ENCODE measurements at places on chromosomes 3 and 15.

DNA sequence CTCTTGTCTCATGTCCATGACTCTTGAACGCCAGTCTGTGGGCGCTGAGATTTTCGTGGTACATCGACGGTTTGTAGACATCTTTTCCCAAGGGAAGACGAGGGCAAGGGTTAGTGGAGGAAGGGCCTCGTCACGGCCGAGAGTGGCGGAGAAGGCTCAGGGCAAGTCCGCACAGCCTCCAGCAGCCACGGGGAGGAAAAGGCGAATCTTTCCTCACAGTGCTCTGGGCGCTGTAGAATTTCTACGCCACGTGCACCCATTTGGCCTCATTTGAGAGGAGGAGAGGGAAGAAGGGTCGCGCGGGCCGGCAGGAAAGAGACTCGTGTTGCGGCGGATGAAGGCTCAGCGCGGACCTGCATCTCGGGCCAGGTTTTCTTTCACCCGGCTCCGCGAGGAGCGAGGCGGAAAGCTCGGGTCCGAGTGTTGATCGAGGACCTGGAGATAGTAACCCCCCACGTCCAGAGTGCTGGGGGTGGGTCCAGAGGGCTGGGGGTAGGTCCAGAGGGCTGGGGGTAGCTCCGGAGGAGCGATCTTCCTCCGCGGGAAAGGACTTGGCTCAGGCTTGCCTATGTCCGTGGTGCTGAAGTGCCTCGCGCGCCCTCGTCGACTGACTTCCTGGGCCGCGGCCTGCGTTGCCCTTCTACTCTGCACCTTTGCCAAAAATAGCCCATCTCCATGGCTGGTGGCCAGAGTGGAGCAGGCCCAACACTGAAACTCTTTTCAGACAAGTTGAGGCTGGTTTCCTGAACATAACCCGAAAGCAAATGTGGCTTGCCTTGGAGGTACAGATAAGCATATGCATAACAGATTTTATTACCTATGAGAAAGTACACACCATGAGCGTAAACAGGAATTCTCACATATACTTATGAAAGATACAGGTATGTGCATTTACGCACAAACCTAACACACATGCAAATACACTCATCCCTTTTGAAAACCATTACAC, 1.1 kb downstream of the SLC35G2 start:
- H3K27me3 ChIP-seq: no peaks in the 10 kb centered on the region
- H3K27ac ChIP-seq: no peak overlapping the region
- no peak for DNase-seq
- H3K36me3 ChIP-seq: no peaks in the 10 kb centered on the region

DNA sequence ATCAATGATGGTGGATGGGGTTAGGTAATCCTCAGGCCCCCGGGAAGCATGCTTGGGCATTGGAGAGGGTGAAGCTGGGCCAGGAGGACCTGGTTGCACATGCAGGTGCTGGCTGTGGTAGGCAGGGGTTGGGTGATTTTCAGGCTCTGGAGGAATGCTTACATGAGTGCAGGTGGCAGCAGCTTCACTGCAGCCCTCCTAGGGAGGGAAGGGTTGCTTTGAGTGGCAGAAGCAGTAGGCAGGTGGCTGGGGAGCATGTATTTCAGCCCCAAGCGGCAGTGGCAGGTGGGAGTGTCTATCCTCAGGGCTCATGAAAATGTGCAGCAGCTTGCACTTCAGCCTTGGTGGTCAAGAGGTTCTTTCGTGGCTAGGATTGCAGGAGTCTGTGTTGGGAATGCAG, 230.0 kb upstream of the CTNNB1 start:
- DNase-seq: no peak
- H3K4me3 ChIP-seq: no peak overlapping the region
- H3K27me3 ChIP-seq: peaks cover 17% of the 10 kb centered on the region
- H3K36me3 ChIP-seq: no peaks in the 10 kb centered on the region

- DNase-seq: peak; percentile 19
- no peaks in the 10 kb centered on the region for H3K36me3 ChIP-seq
- H3K4me1 ChIP-seq: peaks cover 22% of the 10 kb centered on the region
- H3K27me3 ChIP-seq: no peaks in the 10 kb centered on the region
Observed at GRCh38 chr15:99566157-99566897, 543 bp downstream of the MEF2A start.

- H3K4me3 ChIP-seq: no peak overlapping the region
- no peaks in the 10 kb centered on the region for H3K4me1 ChIP-seq
- no peak for DNase-seq
Observed at GRCh38 chr3:19932422-19932821, 1.6 kb downstream of the EFHB start.

- H3K4me3 ChIP-seq: no peak overlapping the region
- no peaks in the 10 kb centered on the region for H3K27me3 ChIP-seq
- H3K4me1 ChIP-seq: no peaks in the 10 kb centered on the region
- no peak for DNase-seq
- H3K27ac ChIP-seq: no peak overlapping the region
Observed at GRCh38 chr3:113339616-113340244, 101.6 kb downstream of the CFAP44 start.

GRCh38 chr15:69599271-69599670, 146.7 kb downstream of the RPLP1 start:
- H3K27me3 ChIP-seq: peaks cover 25% of the 10 kb centered on the region
- H3K4me3 ChIP-seq: no peak overlapping the region

- no peak overlapping the region for H3K4me3 ChIP-seq
- no peak overlapping the region for H3K27ac ChIP-seq
- DNase-seq: no peak
Observed at GRCh38 chr3:56406826-56407515, 61.3 kb downstream of the ERC2 start.

DNA sequence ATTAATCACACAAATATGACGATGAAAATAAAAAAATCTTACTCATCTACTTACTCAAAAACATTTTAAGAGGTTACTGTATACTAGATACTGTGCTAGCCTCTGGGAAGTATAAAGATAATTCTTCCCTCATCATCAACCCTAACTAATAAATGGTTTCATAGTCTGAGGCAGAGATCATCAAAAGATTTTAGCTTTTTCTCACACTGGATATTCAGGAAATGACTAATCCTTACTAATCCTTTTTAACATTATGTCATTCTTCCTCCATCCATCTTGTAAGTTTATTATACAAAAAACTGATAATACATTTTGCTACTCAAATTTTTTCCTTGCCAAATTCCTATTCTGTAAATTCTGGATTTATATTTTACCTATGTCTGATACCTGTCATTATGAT, 29.7 kb downstream of the ACAD11 start:
- no peaks in the 10 kb centered on the region for H3K27me3 ChIP-seq
- no peak for DNase-seq
- H3K4me3 ChIP-seq: no peak overlapping the region

DNA sequence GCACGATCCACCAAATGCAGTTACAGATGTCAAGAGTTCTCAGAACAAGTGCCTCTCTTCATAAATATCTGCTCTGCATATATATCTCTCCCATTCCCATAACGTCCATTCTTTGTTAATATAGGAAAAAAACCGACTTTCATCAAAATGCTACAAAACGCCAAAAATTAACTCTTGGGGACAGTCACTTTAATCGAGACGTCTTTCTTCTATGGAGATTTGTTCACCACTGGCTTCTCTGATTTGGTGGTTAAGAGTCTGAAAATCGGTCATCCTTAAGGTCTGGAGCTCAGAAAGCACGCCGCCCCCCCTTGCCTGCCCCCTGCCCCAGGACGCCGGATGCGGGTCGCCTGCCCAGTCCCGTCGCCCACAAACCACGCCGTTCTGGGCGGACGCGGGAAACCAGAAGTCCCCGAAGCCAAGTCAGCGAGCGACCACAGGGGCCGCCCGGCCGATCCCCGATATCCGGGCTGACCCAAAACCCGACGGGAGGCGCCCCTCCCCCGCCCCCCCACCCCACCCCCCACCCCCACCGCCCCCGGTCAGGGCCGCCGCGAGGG, 252.7 kb downstream of the TJP1 start:
- H3K36me3 ChIP-seq: no peaks in the 10 kb centered on the region
- H3K4me3 ChIP-seq: no peak overlapping the region
- H3K4me1 ChIP-seq: no peaks in the 10 kb centered on the region
- peaks cover 22% of the 10 kb centered on the region for H3K27me3 ChIP-seq

DNA sequence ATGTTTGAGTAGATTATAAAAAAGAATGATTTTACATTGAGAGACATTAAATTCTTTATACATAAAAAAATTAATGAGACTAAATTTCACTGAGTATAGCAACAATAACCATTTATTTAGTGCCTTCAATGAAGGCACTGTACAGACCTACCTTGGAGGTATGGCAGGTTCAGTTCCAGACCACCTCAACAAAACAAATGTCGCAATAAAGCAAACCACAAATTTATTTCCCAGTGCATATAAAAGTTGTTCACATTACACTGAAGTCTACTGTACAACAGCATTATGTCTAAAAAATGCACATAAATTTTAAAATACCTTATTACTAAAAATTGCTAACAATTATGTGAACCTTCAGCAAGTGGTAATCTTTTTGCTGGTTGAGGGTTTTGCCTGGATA, 58.8 kb downstream of the SLC24A1 start:
- peaks cover 3% of the 10 kb centered on the region for H3K36me3 ChIP-seq
- no peak overlapping the region for H3K27ac ChIP-seq
- H3K27me3 ChIP-seq: no peaks in the 10 kb centered on the region
- no peak overlapping the region for H3K4me3 ChIP-seq
- no peak for DNase-seq
- no peaks in the 10 kb centered on the region for H3K4me1 ChIP-seq

DNA sequence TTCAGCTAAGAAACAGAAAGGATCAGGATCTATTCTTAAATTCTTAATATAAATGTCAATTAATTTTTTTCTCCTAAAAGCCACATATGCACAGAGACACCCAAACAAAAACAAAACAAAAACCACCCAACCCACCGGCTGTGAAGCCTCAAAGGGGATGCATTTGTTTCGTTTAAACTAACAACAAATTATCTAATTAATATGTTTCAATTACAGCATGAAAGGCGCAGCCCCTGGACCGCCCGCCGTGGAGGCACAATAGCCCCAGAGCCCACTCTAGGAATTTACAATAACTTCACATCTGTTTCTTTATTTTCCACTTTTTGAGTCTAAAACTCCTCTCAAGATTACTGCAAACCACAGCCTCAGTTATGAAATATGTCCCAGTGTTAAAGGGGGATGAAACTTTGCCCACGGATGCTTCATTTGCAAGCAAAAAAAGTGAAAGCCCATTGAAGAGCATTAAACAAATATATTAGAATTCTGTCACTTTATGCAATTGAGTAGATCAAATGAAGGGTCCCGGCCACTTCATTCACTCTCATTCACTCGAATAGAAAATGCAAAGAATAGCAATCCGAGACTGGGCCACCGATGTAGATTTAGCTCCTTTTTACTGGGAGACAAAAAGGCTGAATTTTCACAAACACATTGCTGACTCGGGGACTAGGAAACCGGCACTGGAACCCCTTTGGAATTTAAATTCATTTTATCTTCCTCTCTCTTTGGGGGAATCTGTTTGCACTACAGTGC, 6.0 kb downstream of the FOXB1 start:
- peaks cover 14% of the 10 kb centered on the region for H3K4me1 ChIP-seq
- DNase-seq: no peak
- H3K4me3 ChIP-seq: no peak overlapping the region
- H3K27ac ChIP-seq: no peak overlapping the region
- no peaks in the 10 kb centered on the region for H3K36me3 ChIP-seq
- peaks cover 17% of the 10 kb centered on the region for H3K27me3 ChIP-seq

GRCh38 chr3:136336329-136337100, 86.4 kb downstream of the PCCB start:
- no peak overlapping the region for H3K27ac ChIP-seq
- peaks cover 39% of the 10 kb centered on the region for H3K36me3 ChIP-seq
- no peak overlapping the region for H3K4me3 ChIP-seq
- H3K27me3 ChIP-seq: no peaks in the 10 kb centered on the region

DNA sequence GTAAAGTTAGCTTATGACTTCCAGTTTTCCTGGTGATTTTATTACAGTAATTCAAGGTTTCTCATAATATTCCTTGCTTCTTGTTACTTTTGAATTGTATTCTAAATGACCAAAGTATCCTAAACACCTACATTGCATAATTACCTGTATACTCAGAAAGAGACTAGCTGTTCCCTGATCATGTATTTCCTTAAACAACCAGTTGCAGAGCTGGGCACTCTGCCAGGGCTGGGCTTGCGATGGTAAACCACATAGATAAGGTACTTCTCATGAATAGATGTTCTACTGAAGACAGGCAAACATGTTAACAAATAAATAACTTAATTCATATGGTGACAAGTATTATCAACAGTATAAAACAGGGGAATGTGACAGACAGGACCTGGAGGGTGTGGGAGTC, 142.3 kb upstream of the WNT5A start:
- no peak overlapping the region for H3K27ac ChIP-seq
- H3K4me3 ChIP-seq: no peak overlapping the region
- no peaks in the 10 kb centered on the region for H3K4me1 ChIP-seq

- no peak for DNase-seq
- H3K4me3 ChIP-seq: no peak overlapping the region
- no peak overlapping the region for H3K27ac ChIP-seq
- H3K4me1 ChIP-seq: no peaks in the 10 kb centered on the region
- H3K36me3 ChIP-seq: no peaks in the 10 kb centered on the region
- no peaks in the 10 kb centered on the region for H3K27me3 ChIP-seq
Observed at GRCh38 chr3:96966181-96966929, 152.0 kb downstream of the EPHA6 start.

GRCh38 chr3:100470951-100471350, 21.5 kb upstream of the TMEM45A start:
- DNase-seq: no peak
- no peaks in the 10 kb centered on the region for H3K27me3 ChIP-seq
- no peaks in the 10 kb centered on the region for H3K4me1 ChIP-seq

GRCh38 chr15:52622791-52623190, 54.0 kb upstream of the ARPP19 start:
- no peak overlapping the region for H3K27ac ChIP-seq
- H3K27me3 ChIP-seq: no peaks in the 10 kb centered on the region
- H3K36me3 ChIP-seq: peaks cover 45% of the 10 kb centered on the region
- H3K4me1 ChIP-seq: no peaks in the 10 kb centered on the region
- DNase-seq: no peak
- no peak overlapping the region for H3K4me3 ChIP-seq

DNA sequence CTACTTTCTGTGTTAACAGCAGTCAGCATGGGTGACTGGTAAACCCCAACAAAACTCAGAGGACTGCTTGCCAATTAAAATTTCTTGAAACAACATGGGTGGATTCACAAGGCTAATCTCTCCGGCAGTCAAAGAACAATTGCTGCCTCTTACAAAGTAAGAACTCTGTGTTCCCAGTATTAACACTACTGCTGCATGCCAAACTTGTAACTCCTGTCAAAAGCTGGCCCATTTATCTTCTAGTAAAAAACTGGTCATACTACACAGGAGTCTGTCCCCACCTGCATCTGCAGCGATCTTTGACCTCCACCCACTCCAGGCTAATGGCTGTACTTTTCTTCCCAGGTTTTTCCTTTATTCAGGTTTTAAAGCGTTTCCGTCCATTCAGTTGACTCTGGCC, 8.7 kb upstream of the ZNF589 start:
- no peak for DNase-seq
- no peak overlapping the region for H3K4me3 ChIP-seq
- H3K36me3 ChIP-seq: no peaks in the 10 kb centered on the region
- H3K27me3 ChIP-seq: no peaks in the 10 kb centered on the region

- H3K27ac ChIP-seq: no peak overlapping the region
- no peaks in the 10 kb centered on the region for H3K4me1 ChIP-seq
- no peaks in the 10 kb centered on the region for H3K27me3 ChIP-seq
- no peak for DNase-seq
- no peaks in the 10 kb centered on the region for H3K36me3 ChIP-seq
Observed at GRCh38 chr15:100940767-100941379, 21.7 kb downstream of the LRRK1 start.

GRCh38 chr3:115960799-115961198, 337.5 kb downstream of the GAP43 start:
- no peak overlapping the region for H3K27ac ChIP-seq
- no peak overlapping the region for H3K4me3 ChIP-seq
- H3K36me3 ChIP-seq: no peaks in the 10 kb centered on the region
- no peaks in the 10 kb centered on the region for H3K4me1 ChIP-seq

- H3K36me3 ChIP-seq: no peaks in the 10 kb centered on the region
- H3K27ac ChIP-seq: no peak overlapping the region
- no peaks in the 10 kb centered on the region for H3K4me1 ChIP-seq
- H3K27me3 ChIP-seq: peaks cover 9% of the 10 kb centered on the region
Observed at GRCh38 chr3:120163816-120164215, 69.6 kb upstream of the GSK3B start.
